ENCODE measurements at places on chromosomes 7 and 10. TPM values are rescaled to one million over a fixed set of nuclear protein-coding genes. Genes with fewer than 3 reads are reported as not detected.

The MYL10 gene
- total RNA-seq: not detected

The AKR1E2 gene
- total RNA-seq: 6.6 TPM

The GPER1 gene
- 1.1 TPM for total RNA-seq

The NME8 gene
- total RNA-seq: not detected

The GSDME gene
- total RNA-seq: 41.6 TPM

The MLXIPL gene
- 1.4 TPM for total RNA-seq

The NOS3 gene
- 0.63 TPM for total RNA-seq

The PAPSS2 gene
- total RNA-seq: 20.0 TPM

The OR2A7 gene
- not detected for total RNA-seq

The CYP3A4 gene
- not detected for total RNA-seq
